Neural cell (in vitro differentiated cells): ENCODE measurements at places on chromosomes 11 and 22. TPM values are rescaled to one million over a fixed set of nuclear protein-coding genes. Genes with fewer than 3 reads are reported as not detected.

Gene C11orf97
- polyA plus RNA-seq: 0.47 TPM in 1 of 2 replicates, not detected in the other

Gene PGA4
- not detected in 2 replicates for polyA plus RNA-seq

Gene ZPR1
- polyA plus RNA-seq: 34.5 and 64.7 TPM in 2 replicates

Gene ANAPC15
- 52.8 and 64.6 TPM in 2 replicates for polyA plus RNA-seq

Gene DSCAML1
- 0.86 and 1.3 TPM in 2 replicates for polyA plus RNA-seq

Gene RASD2
- 0.14 and 0.40 TPM in 2 replicates for polyA plus RNA-seq

Gene OR6T1
- polyA plus RNA-seq: not detected in 2 replicates

Gene ZC3H7B
- polyA plus RNA-seq: 34.6 and 43.0 TPM in 2 replicates

Gene GGTLC2
- polyA plus RNA-seq: not detected in 2 replicates

Gene FAM180B
- polyA plus RNA-seq: not detected in 2 replicates
